ENCODE measurements at places on chromosomes 5 and 9.

GRCh38 chr9:113535756-113536155 is 72.2 kb downstream of the RGS3 start:
- no peak for DNase-seq

GRCh38 chr5:151288180-151288579 is 15.4 kb downstream of the SLC36A3 start:
- no peak for DNase-seq

DNA sequence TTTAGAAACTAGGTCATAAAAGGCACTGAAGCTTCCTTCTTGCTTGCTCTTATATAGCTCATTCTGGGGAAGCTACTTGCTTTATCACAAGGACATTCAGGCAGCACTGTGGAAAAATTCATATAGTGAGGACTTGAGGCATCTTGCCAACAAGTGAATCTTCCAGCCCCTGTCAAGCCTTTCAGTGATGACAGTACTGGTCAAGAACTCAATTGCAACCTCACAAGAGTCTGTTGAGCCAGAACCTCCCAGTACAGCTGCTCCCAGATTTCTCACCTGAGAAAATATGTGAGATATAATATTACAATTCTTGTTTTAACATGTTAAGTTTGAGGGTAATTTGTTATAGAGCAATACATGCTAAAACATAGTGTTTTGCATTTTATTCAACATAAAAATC is 2011.0 kb upstream of the NUDT12 start:
- DNase-seq: no peak

GRCh38 chr9:70413799-70414775 is at the start of gene KLF9:
KLF9 (minus strand) TSS chr9:70414657; CDS start chr9:70413363, 1,294 bp downstream.
- peak; percentile 92 for DNase-seq

- DNase-seq: no peak
These were observed 65.2 kb upstream of the ASS1 start for GRCh38 chr9:130379649-130379970.

GRCh38 chr5:31449174-31449573 is 82.7 kb downstream of the DROSHA start:
- no peak for DNase-seq

DNA sequence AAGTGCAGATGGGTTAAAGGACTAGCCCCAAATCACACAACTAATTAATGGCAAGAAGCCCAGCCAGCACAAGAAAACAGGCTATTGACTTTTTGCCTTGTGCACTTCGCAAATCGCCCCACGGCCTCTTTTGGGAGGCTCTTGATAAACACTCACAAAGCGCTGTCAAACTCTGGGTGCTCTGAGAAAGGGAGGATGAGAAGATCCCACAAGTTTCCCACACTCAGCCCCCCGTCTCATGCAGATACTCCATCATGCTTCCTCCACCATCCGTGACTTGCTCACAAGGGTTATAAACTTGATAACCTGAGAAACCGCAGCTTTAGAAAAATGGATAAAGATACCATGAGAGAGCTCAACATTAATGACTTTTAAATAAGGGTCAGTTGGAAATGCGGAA is 219.7 kb downstream of the EBF1 start:
- no peak for DNase-seq

- no peak for DNase-seq
These were observed 35.0 kb upstream of the SLC6A3 start for GRCh38 chr5:1480217-1480616.

- DNase-seq: no peak
These were observed 185.5 kb upstream of the KCNN2 start for GRCh38 chr5:114176356-114176755.

DNA sequence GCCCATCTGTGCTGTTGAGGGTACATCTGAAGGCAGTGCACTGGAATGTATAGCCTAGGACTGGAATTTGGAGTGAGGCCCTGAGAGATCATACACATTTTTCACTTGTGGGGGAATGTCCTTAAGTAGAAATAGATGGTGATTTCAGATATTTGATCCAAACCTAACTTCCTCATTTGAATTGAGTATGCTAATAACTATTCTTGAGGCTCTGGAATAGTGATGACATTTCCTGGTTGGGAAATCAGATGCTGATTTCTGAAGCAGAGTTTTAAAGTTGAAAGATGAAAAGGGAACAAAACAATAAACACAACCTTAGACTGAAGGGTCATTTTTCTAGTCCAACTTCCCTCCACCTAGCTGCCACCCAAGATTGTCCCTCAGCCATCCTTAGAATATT is 163.0 kb upstream of the CCDC152 start:
- no peak for DNase-seq

GRCh38 chr9:114518599-114519022 is 13.3 kb upstream of the WHRN start:
- peak; percentile 59 for DNase-seq

- no peak for DNase-seq
These were observed 26.2 kb downstream of the SLC12A2 start for GRCh38 chr5:128109766-128110165.

- no peak for DNase-seq
These were observed 11.0 kb downstream of the TCOF1 start for GRCh38 chr5:150368526-150368925.

- DNase-seq: no peak
These were observed 5.0 kb upstream of the IFNA14 start for GRCh38 chr9:21244836-21245235.

DNA sequence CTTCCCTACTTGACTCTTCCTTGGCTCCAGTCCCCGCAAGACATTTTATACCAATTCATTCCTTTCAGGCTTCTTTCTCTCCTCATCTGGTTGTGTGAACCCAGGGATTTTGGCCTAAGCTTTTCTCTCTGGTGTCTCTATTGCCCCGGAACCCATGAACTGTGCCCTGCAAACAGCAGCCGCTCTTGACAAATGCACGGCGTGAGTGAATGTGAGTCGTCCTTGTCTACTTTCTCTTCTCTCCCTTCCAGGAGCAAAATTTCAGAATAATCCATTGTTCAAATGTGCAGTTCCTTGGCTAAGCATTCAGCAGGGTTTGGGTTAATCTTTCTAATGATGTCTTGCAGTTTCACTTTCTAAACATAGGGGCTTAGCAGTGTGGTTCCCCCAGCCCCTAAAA is 250.4 kb upstream of the IRX4 start:
- no peak for DNase-seq

DNA sequence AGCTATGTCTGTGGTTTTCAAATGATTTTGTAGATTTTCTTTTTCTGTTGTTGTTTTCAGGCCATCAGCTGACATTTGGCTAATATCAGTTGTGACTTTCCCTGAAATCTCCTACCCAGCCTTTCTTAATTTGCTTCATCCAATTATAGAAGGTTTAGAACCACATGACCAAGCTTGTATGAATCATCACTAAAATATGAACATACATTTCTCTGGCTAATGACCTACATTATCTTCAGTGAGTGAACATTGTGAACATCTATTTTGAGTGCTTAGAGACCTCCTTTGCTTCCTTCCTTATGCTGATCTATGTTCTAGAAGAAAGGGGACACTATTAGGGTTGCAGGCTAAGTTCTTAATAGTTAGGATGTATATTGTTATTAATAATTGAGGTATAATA is 532.5 kb downstream of the RAB3C start:
- no peak for DNase-seq

GRCh38 chr9:5842929-5843793 is 10.2 kb upstream of the ERMP1 start:
- DNase-seq: no peak

DNA sequence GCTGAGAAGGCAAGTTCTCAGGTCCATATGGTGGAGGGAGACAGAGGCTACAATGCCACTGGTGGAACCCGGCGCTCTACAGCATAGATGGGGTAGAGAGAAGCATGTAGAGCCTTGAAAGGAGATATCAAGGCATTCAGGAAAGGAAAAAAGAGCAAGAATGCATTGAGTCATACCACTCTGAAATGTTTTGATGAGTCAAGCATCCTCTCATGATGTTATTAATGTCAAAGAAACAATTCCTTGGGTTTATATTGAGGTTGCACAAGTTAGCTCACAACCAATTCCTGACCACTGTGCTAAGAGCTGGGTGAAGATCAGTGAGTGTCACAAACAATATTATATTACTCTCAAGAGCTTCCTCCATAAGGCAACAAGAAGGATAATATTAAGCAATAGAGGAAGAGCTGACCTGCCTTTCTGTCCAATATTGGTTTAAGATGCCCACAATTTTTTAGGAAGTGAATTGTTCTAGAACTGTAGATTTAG is 178.0 kb downstream of the RFK start:
- no peak for DNase-seq

GRCh38 chr5:112203229-112203628 is 215.8 kb downstream of the EPB41L4A start:
- DNase-seq: no peak

DNA sequence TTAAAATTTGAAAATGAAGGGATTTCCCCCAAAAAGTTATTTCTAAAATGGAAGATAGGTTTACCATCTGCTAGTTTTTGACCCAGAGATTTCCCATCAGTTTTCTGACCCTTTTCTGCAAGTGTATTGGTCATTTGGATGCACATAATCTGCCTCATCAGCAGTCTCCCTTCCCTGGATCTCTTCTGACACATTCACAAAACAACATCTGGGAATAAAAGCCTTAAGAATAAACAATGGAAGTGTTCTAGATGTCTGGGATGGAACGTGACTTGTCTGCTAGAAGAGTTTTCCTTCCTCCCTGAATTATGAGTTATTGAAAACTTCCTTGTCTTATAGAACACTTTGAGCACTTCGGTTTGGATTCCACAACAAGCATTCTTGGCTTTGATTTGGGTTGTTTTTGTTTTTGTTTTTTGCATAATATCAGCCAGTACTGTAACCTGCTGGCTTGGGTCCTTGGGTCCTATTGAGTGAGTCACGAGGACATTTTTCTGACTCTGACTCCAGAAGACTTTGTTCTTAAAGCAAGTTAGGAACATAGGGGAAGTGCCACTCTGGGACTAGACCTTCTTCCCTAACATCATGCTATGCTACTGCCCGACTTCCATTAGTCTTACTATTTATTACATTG is 18.2 kb upstream of the ESM1 start:
- DNase-seq: no peak

DNA sequence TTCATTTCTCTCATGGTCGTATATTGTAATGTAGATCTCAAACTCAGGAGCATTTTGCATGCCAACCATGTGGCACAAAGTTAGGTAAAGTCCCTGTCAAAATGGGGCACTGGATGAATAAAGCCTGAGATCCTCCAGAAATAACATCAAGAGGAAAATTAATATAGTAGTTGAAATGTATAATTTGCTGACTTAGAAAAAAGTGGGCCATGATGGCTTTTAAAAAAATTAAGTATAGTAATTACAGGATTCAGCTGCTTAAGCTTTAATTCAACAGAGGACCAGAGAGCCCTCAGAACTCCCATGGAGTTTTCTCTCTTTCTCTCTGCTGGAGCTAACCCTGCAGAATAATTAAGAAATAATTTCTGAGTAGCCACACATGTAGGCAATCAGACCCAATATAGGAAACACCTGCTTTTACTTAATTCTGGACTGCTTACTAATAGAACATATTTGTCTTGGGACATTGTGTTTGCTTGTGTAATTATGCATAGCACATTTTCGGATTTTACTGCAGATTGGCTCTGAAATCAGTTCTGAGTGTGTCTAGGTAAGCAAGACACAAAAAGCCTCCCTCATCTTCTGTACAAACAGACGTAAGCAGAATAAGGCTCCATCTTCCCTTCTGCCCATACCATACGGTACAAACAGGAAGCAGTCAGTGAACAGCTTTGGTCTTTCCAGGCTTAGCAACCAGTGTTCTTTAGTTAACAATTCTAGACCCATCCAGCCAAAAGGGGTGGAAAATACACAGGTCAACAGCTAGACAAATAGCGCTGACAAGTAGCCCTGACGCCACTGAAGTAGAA is 26.5 kb upstream of the PCSK1 start:
- DNase-seq: no peak

GRCh38 chr9:70805949-70806348 is 315.5 kb downstream of the TRPM3 start:
- no peak for DNase-seq

DNA sequence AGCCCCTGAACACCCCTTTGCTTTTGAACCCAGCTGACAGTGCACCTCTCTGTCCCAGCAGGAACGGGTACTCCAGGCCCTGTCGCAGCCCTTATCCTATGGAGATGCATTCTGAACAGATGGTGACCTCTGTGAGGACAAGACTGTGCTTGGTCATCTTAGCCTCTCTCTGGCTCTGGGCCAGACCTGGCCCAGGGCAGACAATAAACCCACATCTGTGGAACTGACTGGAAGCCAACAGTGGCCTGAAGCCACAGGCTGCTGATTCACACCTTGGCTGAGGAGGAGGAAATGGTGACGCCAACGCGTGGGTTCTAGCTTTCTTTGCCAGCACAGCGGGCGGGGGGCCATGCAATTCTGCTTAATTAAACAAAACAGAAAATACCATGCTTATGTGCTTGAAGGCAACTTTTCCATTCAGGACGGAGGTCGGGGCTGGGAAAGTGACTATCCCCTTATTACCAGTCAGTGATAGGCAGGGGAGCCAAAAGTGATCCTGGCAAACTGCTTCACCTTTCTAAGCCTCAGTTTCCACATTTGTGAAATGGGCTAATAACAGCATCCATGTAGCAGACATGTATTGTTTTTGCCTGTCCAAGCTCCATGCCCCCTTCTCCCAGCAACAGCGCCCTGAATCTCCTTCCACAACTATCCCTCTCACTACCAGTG is 10.8 kb downstream of the SH3PXD2B start:
- DNase-seq: no peak

GRCh38 chr5:74579215-74579614 is 61.3 kb downstream of the ENC1 start:
- DNase-seq: peak; percentile 46
